ENCODE measurements at places on chromosomes 3 and 15.

DNA sequence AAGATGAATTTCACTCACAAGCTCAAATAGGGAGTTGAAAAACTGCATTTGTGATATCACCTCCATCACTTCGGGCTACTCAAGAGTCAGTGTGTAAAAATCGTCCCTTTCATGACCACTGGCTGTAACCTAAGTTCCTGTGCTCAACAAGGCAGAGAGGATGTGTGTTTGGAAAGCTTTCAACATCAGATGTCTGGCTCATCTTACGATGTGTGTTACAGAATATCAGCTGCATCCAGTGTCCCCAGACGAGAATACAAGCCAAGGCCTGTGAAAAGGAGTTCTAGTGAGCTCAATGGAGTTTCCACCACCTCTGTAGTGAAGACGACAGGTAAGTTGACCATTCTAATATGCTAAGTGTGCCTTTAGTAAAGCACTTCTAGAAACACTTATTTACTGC lies 65.5 kb upstream of the ADAMTSL3 start:
- no peak for DNase-seq

DNA sequence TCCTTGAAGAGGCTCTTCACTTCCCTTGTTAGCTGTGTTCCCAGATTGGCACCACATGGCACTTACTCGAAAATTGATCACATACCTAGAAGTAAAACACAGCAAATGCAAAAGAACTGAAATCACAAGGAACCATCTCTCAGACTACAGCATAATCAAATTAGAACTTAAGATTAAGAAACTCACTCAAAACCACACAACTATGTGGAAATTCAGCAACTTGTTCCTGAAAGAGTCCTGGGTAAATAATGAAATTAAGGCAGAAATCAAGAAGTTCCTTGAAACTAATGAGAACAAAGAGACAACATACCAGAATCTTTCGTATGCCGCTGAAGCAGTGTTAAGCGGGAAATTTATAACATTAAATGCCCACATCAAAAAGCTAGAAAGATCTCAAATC lies 566.3 kb upstream of the TGFBR2 start:
- no peak for DNase-seq

GRCh38 chr3:94272016-94272415 lies 209.2 kb downstream of the NSUN3 start:
- no peak for DNase-seq

DNA sequence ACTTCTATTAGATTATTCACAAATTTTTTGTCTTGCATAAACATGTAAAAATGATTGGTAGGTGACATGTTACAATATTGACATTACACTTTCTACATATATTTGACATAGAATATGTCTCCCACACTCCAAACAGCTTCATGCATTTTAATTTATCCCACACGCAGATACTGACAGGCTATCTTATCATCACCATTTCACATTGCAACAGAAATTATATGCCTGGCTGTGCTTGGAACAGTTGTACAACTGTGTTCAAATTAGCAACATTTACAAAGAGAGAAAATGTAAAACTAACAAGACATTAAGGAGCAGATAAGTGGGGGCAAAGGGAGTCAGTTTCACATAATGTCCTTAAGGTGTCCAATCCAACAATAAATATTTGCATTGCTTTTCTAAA lies 1208.5 kb downstream of the NSUN3 start:
- DNase-seq: no peak

DNA sequence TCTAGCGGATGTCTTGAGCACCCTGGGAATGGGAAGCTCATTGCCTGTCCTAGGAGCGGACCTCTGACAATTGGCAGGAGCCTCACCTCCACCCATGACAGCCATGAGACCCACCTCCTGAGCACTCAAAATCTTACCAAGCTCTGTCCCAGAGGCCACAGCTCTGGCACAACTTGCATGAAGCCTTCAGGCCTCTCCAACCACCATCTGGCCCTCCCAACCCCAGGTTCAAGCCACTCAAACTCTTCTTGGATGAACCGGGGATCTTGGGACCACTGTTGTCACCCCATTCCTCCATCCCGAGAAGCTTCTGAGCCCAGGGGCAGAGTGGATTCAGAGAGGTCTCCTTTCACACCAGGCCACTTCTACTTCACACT lies 1.5 kb downstream of the VIPR1 start:
- no peak for DNase-seq

DNA sequence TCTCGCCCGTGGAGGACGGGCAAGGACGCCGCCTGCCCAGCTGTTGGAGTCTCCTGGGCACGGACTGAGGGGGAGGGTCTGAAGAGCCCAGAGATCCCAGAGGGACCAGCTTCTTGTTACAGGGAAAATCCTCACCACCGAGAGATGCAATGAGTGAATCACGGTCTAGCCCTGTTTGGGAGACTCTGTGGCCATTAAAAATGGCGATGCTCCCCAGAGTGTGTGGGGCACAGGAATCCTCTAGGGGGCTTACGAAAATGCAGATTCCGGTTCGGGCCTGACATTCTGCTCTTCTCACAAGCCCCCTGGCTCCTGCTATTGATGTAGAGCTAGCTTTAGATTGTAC lies 35.5 kb upstream of the EPHB3 start:
- no peak for DNase-seq

DNA sequence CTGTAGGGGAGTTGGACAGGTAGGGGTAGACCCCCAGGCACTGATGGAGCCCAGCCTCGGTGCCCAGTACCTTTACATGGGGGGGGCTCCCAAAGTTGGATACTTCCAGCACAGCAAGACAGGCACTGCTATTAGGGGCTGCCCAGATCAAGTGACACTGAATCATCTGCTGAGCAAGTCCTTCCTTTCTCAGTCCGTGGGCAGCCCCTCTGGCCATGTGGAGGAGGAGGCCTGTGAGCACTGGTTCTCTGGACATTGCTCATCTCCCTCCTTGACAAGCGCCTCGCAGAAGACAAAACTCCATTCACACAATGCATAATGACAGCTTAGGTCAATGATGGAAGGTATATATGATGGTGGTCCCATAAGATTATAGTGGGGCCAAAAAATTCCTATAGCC lies 35.7 kb downstream of the EEFSEC start:
- DNase-seq: no peak

GRCh38 chr3:16849229-16849628 lies 35.5 kb upstream of the PLCL2 start:
- DNase-seq: peak; percentile 64

DNA sequence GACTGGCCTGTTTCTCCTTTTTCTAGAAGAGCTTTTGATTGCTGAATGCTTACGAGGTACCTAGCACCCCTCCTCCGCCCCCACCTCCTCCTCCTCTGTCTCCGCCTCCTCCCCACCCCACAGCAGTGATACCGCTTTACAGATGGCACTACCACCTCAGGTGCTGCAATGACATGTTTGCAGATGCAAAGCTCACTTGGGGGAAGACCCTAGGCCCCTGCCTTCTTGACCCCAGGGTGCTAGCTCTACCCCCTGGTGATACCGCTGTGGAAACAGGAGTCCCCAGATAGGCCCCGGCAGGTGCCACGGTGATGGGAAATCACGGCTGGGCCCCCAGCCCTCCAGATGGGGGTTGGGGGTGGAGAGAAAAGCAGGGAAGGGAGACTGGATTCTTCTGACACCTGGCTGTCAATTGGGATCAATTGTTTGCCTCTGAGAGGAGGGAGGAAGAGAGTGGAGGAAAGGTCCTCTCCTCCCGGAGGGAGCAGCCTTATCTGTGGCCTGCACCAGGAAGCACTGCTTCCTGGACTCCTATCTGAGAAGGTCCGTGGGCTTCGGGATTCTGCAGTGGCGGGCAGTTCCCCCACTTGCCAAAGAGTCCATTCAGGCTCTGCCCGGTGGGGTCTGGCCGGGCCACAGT lies 37.6 kb downstream of the DNASE1L3 start:
- no peak for DNase-seq

- no peak for DNase-seq
Observed at GRCh38 chr3:25587094-25587493, 77.6 kb downstream of the TOP2B start.

- no peak for DNase-seq
Observed at GRCh38 chr3:55877703-55878102, 390.6 kb upstream of the WNT5A start.

DNA sequence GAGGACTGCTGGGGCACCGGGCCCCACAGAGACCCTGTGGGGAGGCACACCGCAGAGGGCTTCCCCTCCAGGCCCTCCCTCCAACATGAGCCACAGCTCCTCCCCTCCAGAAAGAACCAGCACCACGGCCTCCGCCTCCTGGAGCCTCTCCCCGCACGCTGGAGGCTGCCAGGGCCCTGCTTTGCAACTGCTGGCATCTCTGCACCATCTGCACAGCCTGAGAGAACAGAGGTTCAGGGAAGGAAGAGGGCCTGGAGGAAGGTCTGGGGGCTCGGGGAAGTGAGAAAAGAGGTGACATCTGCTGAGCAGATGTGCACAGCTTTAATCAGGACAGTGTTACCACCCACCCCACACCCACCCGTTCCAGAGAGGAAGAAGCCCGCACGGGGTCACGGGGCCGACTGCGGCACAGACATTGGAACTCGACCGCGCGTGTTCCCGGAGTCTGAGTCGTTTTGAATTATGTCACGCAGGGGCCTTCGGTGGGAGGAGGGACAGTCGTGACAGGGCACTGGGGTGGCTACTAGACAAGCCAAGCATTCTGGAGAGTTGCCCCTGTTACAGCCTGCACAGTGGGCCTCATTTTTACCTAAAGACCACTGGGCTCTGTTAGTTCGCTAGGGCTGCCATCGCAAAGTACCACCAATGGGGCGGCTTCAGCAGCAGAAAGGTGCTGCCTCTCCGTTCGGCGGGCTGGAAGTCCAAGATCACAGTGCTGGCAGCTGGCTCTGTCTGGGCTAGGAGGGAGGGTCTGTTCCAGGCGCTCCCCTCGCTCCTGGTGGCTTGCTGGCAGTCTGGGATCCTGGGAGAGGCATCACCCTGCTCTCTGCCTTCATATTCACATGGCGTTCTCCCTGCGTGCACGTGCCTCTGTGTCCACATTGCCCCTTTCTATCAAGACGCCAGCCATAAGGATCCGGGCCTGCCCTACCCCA lies 194.8 kb downstream of the XXYLT1 start:
- DNase-seq: no peak

DNA sequence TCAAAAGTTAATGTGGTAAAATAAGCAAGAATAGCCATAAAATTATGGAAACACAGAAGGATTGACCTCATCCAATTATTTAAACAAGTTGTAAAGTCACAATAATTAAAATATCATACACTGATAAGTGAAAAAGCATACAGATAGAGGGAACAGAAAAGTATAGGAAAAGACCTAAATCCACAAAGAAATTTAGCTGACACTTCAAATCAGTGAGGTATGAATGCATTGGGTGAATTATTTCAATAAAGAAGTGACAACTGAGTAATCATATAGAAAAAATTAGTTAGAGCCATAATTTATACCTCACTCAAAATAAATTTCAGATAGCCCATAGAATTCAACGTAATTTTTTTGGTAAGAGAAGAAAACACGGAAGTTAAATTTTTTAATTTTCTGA lies 25.1 kb downstream of the TFDP2 start:
- no peak for DNase-seq

DNA sequence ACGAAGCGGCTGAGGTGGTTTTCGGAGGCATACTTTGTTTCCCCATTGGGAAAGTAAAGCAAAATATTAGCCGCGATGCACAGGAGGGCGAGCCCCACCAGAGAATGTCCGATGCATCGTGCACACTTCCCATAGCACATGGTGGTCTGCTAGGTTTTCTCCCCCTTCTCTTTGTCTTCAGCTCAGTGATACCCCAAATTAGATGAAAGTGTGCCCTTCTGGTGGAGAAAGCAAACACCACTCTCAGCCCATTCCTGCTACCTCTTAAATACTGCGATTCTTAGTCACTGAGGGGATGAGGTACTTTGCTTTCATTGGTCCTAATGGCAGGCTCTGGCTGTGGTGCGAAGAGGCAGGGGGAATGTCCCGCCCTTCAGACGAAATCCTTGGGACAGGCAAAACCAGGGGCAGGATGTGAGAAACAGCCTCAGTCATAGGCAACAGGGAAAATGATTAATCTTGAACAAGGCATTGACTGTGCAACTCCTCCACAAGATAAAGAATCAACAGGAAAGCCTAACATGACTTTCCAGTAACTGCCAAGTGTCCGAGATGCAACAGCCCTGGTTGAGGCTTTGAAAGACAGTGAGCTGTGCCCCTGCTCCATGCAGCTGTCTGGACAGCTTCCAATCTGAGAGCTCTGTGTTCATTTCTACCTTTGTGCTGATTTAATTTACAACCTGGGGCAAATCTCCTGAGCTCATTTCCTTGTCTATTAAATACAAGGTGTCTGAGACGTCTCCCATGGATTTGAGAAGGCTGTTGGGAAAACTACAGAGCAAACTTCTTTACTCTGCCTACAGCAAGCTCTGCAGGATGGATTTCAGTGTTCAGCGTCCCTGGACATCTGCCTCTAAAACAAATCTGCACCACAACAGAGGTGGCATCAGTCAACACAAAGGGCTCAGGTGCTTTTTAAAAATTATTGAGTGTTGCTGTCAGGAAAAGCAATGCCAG lies at the start of gene TM4SF1:
TM4SF1 (minus strand) TSS at position 242 of the 957 bp plus-strand sequence; CDS start at position 140, 102 bp downstream.
- no peak for DNase-seq

- no peak for DNase-seq
Observed at GRCh38 chr3:8555113-8555661, 53.6 kb downstream of the LMCD1 start.

- DNase-seq: no peak
Observed at GRCh38 chr3:181896605-181897004, 184.9 kb downstream of the SOX2 start.

DNA sequence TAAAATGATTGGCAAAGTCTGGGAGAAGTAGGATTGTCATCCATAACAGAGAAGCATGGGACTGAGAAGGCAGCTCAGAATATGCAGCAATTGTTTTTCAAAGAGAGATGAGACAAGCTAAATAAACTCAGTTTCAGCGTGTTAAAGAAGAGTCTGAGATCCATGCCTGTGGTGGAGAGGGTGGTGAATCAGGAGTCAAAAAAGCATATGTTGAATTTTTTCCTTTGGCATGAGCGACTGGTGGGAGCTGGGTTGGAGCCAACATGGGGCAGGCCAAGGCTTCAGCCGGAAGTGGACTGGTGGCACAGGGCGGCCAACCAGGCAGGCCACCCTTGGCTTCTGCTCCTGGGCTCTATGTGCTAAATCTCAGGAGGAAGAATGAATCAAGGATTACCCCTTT lies 102.0 kb downstream of the SST start:
- DNase-seq: no peak

GRCh38 chr15:90829942-90830440 lies 38.4 kb upstream of the FURIN start:
- no peak for DNase-seq

GRCh38 chr3:194352667-194353246 lies 1.6 kb upstream of the CPN2 start:
- DNase-seq: no peak

DNA sequence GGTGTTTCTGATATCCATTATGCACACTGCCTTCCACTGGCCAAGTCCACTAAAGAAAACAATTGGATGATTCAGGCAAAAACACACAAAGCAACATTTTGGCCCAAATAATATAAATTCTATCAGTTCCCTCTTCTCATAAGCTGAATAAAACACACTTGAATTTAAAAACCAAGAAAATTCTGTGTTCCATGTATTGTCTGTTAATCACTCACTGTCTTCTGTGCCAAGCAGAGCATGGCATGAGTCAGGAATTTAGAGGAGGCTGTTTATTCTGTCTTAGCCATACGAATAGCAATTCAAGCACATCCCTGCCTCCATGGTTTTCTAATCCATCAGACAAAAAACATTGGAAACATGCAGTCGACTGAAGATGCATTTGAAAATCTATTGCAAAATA lies 215.6 kb upstream of the UMPS start:
- DNase-seq: no peak
